Activated T-cell treated with anti-CD3 and anti-CD28 coated beads, Interleukin-2, amount 50 U/mL, for 48 hours (primary cell): ENCODE measurements at places on chromosomes 5 and 9.

DNA sequence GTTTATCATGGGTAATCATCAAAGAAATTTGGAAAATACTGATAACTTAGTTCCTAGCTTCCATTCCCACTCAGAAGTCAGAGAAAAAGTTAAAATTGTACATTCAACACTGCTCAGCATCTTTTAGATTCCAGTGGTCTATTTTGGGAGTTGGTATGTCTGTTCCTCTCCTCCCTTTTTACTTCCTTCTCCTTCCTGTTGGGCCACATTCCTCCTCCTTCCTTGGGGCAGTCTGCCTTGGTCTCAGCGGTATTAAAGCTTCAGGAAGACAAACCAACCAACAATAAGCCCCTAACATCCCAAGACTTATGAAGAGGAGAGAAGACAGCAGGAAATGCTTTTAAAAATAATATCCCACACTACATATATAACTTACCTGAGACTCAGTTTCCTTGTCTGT lies 49.9 kb upstream of the SSBP2 start:
- DNase-seq, result no peak

GRCh38 chr5:142686210-142686734 lies 382 bp upstream of the FGF1 start:
- no peak for DNase-seq

DNA sequence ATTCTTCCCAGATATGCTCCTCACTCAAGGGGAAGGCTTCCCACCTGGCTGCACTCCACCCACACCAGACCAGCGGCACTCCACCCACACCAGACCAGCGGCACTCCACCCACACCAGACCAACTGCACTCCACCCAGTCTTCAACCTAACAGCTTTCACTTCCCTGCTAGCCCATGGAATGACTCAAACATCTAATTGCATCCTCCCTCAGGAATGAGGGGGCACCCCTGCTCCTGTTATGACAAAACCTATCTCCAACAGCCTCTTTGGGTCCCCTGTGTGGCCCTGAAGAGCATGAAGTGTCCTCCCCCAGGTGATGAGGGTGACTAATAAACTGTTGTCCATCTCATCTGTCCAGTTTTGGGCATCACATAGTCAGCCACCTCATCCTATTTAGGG lies 556.6 kb upstream of the TUSC1 start:
- DNase-seq, result no peak

DNA sequence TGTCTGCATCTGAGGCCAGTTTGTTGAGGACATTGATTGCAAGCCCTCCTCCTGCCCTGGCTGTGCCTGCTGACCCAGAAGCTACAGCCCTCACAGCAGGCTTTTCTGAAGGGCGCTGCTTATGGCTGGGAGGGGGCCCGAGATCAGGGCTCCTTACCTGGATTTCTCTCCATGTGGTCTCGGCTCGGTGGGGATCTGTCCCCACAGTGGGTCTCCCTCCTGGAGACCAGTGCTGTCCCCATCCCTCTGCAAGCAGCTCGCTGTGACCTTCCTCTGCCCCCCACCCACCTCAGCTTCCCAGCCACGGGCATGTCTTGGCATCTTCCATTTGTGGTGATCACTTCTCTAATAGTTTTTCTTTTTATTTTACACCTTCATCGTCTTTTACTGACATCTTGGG lies 357.9 kb downstream of the IRX2 start:
- DNase-seq, result no peak

DNA sequence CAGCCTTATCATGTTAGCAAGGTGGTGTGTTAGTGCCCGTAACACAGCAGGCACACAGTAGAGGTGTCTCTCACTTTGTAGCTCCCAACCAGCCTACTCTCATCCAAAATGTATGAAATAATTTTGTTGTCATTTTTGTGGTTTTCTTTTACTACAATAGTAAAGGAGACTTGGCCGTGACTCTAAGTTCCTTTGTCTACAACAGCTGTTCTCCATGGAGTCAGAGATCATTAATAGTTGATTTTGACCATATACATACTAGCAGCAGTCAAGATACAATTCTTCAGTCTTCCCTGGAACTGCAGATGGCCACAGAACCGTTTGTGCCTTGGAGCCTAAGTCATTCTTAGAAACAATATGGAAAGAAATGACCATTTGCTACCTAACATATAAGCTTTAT lies 567.1 kb downstream of the TLR4 start:
- DNase-seq, result no peak

DNA sequence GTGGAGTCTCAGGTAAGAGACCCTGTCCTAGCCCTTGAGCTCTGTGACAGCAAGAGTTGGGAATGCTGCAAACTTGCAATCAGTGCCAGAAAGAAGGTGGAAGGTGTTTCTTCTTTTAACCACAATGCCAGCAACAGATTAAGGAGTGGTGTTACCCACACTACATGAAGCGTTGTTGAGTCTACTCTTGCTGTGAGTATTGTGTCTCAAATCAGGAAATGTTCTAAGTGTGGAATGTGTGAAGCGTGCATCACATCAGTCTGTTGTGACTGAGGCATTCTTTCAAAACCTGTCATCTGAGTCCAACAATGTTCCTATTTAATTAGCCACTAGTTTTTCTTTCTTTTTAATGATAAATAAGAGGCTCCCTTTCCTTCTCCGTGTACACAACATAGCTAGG lies 2.9 kb upstream of the LURAP1L start:
- no peak for DNase-seq

DNA sequence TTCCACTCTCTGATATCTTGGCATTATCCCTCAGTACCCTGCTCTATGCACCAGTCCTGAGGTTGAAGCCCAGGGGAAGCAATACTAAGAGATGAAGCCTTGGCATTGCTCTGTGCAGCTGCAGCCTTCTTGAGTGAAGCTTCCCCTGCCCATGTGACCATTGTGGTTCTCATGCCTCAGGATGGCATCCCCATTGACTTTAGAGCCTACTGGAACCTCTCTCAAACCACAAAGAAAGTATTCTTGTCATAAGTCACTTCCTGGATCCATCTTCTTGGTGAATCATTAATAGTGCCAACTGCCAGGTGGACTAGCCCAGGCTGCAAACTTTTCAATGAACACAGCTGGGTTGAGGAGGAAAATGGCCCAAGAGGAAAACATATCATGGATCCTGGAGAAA lies 283.9 kb upstream of the RFX3 start:
- DNase-seq, result no peak

- no peak for DNase-seq
Measured at GRCh38 chr9:127033789-127034188, 88.6 kb downstream of the ANGPTL2 start.

GRCh38 chr5:33611877-33612276 lies 171.1 kb downstream of the TARS1 start:
- no peak for DNase-seq

GRCh38 chr9:105957830-105958229 lies 263.5 kb downstream of the TMEM38B start:
- DNase-seq, result no peak

DNA sequence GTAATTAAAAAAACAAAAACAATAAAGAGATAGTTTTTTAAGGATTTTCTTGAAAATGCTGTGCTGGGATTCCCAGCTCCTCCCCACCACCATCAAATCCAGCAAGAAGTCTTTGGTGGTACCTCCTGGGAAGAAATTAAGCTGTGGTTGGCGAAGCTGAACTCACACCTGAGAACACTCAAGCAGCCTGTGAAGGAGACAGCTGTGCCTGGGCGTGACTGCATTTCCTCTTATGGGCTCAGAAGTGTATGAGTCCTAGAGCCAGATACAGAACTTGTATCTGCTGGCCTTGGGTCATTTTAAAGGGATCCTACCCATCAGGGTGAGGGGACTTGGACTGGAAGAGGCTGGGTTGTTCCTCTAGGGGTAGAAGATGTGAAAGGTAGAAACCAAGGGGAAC lies 561.2 kb upstream of the SGCD start:
- no peak for DNase-seq
